Stimulated activated CD4-positive, alpha-beta T cell treated with anti-CD3 and anti-CD28 coated beads, TNF-alpha, amount 100 ng/mL, for 24 hours (primary cell): ENCODE measurements at places on chromosomes 2 and 18.
A peak's percentile ranks its signal among the peaks of the same experiment; 100 is the strongest.

DNA sequence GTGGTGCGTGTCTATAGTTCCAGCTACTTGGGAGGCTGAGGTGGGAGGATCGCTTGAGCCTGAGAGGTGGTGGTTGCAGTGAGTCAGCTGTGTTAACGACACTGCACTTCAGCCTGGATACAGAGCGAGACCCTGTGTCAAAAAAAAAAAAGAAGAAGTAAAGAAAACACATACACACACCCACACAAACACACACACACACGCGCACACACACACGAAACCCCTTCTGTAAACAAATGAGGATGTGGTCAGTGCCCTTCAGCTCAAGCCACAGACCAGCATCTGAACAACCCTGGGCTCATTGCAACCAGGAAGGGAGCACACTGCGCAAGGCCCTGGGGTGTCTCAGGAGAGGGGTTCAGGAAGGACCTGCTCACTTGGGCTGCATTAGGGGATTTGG lies 47.9 kb upstream of the KCNF1 start:
- DNase-seq: no peak

- no peak for DNase-seq
These were observed 233.5 kb upstream of the ATP5MC3 start for GRCh38 chr2:175414882-175415487.

DNA sequence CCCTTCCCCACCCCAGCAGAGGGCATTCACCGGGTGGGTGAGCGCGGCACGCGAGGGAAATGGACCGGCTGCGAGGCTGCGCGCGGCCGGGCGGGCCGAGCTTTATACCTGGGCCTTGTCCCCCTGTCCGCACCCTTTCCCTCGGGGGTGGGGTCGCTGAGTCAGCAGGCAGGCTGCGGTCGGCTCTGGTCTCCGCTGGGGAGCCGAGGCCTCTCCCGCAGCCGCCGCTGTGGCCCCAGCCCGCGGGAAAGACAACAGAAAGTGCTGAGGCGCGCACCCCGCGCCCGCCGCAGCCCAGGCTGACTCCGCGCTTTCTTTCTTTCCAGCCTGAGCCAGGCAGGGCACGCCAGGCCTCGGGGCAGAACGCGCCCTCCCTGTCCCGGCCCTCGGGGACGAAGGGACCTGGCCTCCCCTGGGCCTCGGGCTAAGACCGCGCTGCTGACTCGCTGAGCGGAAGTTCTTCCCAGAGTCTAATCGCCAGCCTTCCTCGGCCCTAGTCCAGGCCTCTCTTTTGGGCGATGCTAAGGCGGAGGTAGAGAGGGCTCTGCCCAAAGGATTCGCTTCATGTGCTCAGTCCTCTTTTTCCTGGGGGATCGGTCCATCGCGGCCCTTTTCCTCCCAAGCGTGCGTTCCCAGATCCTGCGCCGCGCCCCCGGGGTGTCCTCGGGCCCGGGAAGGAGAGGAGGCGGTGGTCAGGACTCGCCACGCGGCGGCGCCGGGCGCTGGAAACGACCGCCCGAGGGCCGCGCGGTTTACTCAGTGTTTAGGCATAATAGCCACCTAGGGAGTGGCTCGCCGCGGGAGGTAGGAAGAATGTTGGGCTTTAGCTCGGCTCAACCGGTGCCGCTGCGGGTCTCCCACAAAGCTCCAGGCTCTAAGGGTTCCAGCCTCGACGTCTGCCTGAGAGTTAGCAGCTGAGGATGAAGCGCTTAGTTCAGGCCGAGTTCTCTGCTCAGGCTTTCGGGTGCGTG lies at the start of gene CRYBA2:
CRYBA2 (minus strand) TSS at position 78 of the 971 bp plus-strand sequence. CDS start 246 bp downstream, outside the sequence.
- no peak for DNase-seq

DNA sequence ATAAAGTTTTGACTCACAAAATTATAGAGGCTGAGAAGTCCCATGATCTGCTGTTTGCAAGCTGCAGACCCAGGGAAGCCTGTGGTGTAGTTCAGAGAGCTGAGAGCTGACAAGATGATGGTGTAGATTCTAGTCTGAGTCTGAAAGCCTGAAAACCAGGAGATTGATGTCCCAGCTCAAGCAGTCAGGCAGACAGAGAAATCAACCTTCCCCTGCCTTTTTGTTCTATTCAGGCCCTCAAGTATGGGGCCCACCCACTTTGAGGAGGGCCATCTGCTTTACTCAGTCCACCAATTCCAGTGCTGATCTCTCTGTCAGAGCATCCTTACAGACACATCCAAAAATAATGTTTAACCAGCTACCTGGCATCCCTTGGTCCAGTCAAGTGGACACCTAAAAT lies 479.6 kb downstream of the STK39 start:
- no peak for DNase-seq

- no peak for DNase-seq
These were observed 30.0 kb upstream of the HS6ST1 start for GRCh38 chr2:128348701-128349100.

- DNase-seq: peak; percentile 88
These were observed 25.4 kb upstream of the OTOF start for GRCh38 chr2:26503231-26503880.

GRCh38 chr2:212610872-212611425 lies 72.3 kb upstream of the ERBB4 start:
- no peak for DNase-seq

- no peak for DNase-seq
These were observed 596.6 kb downstream of the XIRP2 start for GRCh38 chr2:167484875-167485274.

GRCh38 chr2:187008111-187008510 lies 159.1 kb upstream of the ZSWIM2 start:
- no peak for DNase-seq

- DNase-seq: no peak
These were observed 104.1 kb upstream of the TRIB2 start for GRCh38 chr2:12612671-12613070.

- no peak for DNase-seq
These were observed 38.3 kb upstream of the NRP2 start for GRCh38 chr2:205644018-205644417.

DNA sequence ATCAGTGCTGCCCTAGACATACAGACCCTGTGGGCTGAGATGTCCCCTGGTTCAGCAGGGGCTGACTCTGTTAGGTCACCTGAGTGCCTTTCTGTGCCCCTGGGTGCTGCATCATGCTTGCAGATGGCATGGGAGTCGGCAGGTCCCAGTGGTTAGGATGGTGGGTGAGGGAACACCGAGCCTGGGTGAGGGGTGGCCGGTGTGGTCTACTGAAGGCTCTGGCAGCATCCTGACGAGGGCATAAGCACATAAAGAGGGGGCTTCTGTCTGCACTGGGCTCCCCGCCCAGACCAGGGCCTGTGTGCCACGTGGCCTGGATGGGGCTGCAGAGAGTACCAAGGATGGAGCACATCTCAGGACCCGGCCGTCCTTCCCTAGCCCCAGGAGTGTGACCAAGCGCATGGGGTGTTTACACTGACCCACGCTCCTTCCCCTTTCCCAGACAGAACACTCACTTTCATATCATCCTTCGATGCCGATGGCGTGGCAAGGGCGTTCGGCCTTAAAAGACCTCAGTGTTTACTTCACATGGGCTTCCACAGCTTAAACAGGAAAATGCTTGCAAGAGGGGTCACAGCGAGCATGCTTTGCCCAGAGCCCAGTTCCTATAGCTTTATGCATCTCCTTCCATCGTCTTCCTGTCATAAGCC lies 115.1 kb downstream of the STPG4 start:
- DNase-seq: no peak

DNA sequence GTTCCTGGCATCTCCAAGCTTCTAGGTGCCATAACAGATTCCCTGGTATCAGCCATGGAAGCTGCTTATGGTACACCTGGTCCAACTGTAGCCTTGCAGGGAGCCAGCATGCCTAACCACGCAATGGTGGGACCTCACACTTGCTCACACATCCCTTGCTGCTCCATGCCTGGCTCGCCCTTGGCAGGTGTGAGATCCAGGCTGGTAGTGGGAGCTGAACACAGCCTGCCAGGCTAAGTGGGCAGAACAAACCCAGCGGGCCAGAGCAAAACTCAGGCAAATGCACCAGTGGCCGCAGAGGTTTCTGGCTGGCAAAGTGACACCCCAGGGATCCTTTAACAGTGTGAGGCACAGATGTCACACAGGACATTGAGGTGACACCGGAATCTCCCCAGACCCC lies 185.8 kb downstream of the NDUFA10 start:
- DNase-seq: no peak

DNA sequence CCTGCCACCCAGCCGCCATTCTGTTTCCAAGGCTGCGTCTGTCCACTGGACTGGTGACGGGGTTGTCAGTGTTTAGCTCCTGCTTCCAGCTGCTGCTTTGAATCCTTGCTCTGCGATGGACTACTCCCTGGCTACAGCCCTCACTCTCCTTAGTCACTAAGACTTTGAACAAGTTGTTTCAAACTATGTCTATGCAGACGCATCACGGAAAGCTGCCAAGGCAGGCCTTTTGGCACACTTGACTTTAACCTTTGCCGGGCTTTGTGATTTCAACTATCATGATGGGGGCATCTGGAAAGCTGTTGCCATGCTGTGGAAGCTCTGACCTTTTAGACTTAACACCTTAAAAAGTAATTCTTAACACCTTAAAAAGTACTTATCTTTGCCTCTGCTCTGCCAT lies 54.4 kb downstream of the PDE11A start:
- no peak for DNase-seq
